CD4-positive, alpha-beta T cell treated with Interferon alpha-2 for 1 hour (primary cell): ENCODE measurements at places on chromosomes 13 and 19.

- DNase-seq, result no peak
Observed at GRCh38 chr13:37277435-37278144, 172.1 kb upstream of the CSNK1A1L start.

DNA sequence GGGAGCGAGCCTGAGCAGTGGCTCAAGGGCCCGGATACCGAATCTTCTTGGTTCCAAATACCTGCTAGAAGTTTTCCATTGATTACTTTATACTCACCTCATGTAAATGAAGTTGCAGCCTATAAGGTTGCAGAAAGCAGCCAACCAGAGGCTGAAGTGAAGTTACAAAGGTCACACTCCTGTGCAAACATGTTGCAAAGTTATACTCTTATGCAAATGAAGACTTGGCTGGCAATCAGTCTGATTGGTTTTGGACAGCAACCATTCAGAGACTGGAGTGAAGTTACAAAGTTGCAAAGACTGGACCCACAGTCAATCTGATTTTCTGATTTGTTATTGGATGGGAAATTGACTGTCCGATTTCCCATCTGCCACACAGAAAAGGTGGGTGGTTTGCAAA, 152.5 kb downstream of the GGACT start:
- DNase-seq, result no peak

DNA sequence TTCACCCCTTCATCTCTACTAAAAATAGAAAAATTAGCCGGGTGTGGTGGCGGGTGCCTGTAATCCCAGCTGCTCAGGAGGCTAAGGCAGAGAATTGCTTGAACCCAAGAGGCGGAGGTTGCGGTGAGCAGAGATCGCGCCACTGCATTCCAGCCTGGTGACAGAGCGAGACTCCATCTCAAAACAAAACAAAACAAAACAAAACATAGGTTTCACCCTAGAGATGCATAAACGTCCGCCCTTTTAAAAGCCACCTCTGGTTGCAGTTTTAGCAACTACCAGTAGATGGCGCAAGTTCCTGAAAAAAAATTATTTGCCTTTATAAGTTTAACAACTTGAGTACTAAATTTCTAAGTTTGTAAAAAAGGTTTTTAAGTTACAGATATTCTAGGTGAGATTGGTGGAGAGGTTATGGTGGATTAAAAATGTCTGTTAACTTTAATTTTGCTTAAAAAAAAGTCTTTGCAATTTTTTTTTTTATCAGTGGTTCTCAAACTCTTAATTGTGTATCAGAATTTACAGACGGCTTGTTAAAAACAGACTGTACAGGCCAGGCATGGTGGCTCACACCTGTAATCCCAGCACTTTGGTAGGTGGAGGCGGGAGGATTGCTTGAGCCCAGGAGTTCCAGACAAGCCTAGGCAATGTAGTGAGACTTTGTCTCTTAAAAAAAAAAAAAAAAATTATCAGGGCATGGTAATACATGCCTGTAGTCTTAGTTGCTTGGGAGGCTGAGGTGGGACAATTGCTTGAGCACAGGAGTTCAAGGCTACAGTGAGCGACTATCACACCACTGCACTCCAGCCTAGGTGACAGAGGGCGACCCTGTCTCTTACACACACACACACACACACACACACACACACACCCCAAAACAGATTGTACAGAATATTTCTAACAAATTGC, 42.1 kb downstream of the NAA16 start:
- DNase-seq, result peak; percentile 88

DNA sequence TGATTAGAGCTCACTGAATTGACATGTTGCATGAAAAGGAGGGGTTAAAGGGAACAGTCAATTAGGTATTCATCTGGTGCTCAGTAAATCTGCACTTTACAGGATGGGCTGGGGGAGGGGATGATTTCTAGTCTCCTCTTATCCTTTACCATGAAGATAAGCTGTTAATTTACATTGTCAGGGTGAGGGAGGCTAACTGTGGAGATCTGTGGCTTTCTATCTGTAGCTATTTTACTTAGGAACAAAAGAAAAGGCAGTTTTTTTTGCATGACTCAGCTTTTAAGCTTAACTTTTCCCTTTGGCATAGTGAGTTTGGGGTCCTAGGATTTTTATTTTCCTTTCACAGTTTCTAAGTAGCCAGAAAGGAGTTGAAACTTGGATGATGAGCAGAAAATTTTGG, 253.3 kb downstream of the LMO7 start:
- DNase-seq, result no peak

DNA sequence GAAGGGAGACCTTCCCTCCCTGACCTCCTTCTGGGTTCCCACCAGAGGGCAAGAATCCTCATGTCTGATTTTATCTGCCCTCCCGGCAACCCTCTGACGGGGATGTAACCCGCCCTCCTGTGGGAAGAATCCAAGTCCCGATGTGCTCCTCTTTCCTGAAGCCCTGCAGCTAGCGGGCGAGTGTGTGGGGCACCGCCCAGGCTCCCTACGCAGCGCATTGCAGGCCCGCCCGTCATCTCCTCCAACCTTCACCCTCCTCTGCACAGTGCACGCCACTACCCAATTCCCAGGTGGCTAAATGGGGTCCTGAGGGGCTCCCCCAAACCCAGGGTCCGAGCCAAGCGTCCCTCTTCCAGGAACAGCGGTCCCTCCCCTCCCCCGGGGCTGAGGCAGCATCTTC, 7.3 kb downstream of the LAIR1 start:
- DNase-seq, result no peak
